ENCODE measurements at places on chromosomes 3 and 15. TPM values are rescaled to one million over a fixed set of nuclear protein-coding genes. Genes with fewer than 3 reads are reported as not detected.

- DNase-seq: no peak
Measured at GRCh38 chr3:114690911-114691310, 397.1 kb downstream of the TIGIT start.

DNA sequence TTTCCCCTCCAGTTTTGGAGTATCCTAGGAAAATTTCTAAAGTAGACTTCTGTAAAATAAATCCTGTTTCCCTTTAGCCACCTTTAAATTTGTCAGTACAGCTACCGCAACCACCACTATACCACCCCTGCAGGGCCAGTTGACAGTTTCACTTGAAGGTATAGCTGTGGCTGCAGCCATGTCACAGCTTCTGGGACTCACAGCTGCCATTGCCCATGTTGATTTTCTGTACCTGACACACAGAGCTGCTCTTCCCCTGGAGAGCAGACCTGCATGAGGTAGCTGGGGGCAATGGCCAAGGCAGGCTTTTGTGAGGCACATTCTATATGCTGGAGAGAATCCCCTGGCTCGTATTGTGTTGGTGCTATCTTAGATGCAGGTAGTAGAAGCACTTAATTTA lies 345.4 kb downstream of the LRTM1 start:
- no peak for DNase-seq

The GLDN gene
- not detected for total RNA-seq

DNA sequence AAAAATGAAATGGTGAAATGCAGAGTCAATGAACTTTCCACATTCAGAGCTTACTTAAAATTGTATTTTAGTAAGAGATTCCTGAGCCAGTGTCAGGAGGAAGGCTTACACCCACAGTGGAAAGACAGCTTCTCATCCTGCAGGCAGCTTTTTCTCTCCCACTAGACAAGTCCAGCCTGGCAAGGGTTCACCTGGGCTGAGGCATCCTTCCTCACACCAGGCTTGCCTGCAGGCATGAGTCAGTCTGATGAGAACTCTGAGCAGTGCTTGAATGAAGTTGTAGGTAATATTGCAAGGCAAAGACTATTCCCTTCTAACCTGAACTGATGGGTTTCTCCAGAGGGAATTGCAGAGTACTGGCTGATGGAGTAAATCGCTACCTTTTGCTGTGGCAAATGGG lies 3.1 kb downstream of the CCR4 start:
- no peak for DNase-seq

GRCh38 chr15:73716417-73716816 lies 32.2 kb downstream of the CD276 start:
- DNase-seq: no peak

The FOXB1 gene
- not detected for total RNA-seq

DNA sequence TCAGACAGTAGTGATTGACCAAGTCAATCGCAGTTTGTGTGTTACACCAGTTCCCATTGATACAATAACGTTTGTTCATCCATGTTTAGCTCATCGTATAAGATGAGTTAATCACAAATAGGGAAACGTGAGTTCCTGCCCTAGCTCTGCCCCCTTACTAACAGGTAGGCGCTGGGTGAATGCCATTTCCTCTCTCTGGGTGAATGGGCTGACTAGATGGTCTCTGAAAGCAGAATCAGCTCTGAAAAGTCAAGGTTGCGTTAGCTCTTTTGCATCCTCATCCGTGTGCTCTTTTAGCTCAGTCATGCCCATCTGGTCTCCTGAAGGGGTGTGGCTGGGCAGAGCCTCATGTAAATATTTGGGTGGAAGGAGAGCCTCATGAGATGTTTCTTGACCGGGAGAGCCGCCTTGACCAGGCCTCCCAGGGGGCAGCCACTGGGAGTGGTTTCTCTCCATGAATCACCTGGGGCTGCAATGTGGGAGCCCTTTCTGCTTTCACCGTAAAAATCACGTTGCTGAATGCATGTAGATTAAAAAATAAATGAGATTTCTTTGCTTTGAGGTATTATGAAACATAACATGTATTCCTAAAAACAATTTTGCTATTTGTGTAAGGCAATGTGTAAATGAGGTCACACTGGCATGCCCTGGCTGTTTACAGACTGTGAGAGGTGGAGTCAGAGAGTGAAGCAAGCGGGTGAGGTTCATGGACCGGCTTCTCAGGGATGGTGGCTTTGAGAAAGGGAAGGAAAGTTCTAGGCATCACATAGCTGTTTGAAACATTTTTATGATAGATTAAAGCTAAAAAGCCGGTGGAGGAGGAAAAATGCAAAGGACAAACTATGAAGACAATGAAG lies 108.4 kb upstream of the RASGRP1 start:
- DNase-seq: peak; percentile 97

GRCh38 chr3:151166161-151166560 lies 36.9 kb downstream of the GPR171 start:
- DNase-seq: peak; percentile 47

- no peak for DNase-seq
Measured at GRCh38 chr3:108130701-108131474, 40.1 kb upstream of the CD47 start.

The NEDD4 gene
- 3.0 TPM for total RNA-seq

DNA sequence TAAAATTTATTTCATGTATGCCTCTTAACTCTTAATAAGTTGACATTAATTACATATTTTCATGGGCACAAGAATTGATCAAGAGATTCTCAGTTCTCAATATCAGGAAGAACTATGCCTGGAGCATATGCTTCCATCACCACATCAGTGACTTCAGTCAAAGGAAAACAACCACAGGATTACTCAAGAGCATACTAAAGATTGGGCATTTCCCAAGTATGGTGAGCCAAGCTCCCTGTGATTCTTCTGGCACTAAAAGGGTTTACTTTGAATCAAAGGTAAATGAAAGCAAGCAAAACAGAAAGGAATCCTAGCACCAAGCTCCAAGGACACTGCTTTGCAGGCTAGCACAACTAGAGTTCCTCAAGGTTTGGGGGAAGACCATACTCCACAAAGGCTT lies 44.6 kb downstream of the FMN1 start:
- DNase-seq: no peak

The LRTM1 gene
- total RNA-seq: not detected

- no peak for DNase-seq
Measured at GRCh38 chr3:186189492-186189891, 80.6 kb upstream of the ETV5 start.

- DNase-seq: no peak
Measured at GRCh38 chr3:195823280-195823679, 11.6 kb upstream of the MUC4 start.

The GP9 gene
- total RNA-seq: not detected

- DNase-seq: peak; percentile 77
Measured at GRCh38 chr3:31695280-31696008, 162.7 kb downstream of the STT3B start.

DNA sequence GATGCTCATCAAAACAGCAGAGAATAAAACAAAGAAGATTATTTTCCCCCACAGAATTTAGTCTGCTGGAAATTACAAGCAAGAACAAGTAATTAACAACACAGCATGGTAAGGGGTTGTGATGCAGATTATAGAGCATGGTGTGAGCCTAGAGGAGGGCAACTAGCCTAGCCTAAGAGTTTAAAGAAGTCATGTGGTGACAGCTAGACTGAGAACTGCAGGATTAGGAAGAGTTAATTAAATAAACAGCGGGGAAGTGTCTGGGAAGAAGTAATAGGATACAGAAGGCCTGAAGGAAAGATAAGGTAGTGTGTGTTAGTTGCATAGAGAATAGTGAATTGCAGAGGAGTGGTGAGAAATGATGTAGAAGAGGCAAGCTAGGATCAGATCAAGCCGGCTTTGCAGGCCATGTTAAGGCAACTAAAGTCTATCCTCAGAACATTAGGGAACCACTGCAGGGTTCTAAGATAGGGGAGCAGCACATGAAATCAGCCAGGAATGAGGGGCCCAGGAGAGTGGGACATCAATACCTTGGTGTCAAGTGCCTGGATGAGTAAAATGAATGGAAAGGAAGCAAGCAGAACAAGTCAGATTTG lies 11.9 kb upstream of the PKM start:
- no peak for DNase-seq

The VIPR1 gene
- total RNA-seq: 0.41 TPM

DNA sequence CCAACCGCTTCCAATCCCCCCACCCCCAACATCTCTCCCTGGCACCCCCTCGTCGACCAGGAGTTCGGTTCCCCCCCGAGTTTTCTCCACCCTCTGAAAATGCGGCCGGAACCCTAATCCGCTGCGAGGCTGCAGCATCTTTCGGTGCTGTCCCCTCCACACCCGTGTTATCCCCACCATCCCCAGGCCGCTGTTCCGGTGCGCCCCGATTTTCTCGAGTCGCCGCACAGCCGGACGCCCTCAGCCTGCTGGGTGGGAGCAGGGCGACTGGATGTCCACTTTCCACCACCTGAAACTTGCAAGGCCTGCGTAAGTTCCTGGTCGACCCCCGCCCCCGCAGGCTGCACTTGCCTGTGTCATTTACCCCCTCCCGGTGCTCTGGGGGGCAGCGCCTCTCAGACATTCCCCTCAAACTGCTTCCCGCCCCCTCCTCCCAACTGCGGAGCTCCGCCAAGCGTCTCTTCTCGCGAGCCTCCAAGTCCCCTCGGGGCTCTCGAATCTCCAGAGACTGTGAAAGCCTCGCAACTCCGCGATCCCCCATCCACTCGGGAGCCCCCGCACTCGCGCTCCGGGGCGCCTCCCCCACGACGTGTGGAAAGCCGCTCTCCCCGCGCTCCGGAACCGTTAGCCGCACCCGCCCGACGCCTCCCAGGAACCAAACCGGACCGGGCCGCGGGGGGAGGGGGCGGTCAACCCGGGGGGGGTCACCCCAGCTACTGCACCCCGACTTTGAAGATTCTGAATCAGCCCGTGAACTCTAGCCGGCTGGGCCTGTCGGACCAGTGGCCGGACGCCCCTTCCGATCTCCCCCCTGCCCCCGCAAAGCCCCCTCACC lies 566 bp downstream of the ETV5 start:
- DNase-seq: peak; percentile 95

The ERICH6 gene
- not detected for total RNA-seq

- no peak for DNase-seq
Measured at GRCh38 chr3:27081566-27081965, 287.6 kb downstream of the NEK10 start.

DNA sequence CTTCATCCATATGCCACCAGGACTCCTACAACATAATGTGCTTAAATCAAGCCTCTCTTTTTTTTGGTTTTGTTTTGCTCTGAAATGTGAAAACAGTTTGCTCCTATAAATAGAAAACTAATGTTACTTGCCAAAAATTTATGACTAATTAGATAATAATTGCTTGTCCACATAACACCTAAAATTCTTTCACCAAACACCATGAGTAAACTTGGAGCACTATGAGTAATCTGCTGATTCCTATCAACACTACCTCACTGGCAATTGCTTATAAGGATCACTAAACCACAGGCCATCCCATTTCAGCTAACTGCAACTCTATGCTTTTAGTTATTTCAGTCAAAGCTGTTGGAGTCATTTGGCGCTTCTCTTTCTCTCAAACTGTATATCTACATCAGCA lies 252.7 kb downstream of the EPHA3 start:
- DNase-seq: no peak

DNA sequence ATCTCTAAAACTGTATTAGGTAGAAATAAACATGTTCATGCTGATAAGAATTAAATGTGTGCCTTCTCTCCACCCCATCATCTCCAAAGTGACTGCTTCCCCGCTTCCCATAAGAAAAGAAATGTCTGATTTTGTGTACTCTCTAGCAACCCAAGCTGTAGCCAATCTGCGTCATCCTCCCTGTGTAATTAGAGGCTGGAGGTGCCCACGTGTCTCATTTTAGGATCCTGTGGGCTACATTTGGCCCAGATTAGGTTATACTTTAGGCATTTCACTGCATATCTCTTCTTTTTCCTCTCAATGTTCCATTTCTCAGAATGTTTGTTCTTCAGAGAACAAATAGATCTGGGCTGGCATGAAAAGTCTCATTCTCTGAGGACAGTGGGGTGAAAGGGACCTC lies 19.3 kb upstream of the ZNF148 start:
- DNase-seq: no peak

- peak; percentile 88 for DNase-seq
Measured at GRCh38 chr3:44477312-44478030, at the start of gene ZNF445. TSS of gene ZNF445 (minus strand) at chr3:44477670. CDS start at chr3:44455549, 22,121 bp downstream.

The COL7A1 gene
- 0.78 TPM for total RNA-seq

DNA sequence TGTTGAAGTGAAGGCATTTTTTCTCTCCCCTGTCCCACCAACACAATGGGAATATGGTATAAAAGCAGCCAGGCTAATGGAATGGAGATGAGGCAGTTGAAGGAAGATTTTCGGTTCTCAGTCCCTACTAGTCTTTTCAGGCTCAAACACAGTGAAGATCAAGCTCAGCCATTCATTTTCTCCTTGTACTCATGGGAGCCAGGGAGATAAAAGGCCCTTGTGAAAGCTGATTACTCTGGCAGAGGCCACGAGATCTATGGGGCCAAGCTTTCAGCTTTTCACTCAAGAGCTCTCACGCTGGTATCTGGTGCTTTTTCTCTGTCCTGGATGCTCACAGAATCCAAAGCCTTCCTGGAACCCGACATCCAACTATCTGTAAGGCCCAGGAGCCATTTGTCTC lies 14.5 kb upstream of the FAN1 start:
- no peak for DNase-seq

- no peak for DNase-seq
Measured at GRCh38 chr15:77412972-77413698, 6.8 kb downstream of the PEAK1 start.

GRCh38 chr3:179565496-179565895 lies 2.8 kb downstream of the ACTL6A start:
- peak; percentile 68 for DNase-seq

DNA sequence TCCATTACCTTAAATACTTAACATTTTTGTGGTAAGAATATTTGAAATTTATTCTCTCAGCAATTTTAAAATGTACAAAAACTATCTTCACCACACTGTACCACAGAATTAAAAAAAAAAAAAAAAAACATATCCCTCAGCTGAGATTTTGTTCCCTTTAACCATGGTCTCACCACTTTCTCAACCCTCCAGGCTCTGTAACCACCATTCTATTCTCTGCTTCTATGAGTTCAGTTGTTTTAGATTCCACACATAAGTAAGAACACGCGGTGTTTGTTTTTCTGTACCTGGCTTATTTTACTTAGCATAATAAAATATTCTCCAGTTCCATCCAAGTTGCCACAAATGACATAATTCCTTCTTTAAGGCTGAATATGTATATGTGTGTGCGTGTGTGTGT lies 41.5 kb downstream of the CSNK1G1 start:
- DNase-seq: no peak

DNA sequence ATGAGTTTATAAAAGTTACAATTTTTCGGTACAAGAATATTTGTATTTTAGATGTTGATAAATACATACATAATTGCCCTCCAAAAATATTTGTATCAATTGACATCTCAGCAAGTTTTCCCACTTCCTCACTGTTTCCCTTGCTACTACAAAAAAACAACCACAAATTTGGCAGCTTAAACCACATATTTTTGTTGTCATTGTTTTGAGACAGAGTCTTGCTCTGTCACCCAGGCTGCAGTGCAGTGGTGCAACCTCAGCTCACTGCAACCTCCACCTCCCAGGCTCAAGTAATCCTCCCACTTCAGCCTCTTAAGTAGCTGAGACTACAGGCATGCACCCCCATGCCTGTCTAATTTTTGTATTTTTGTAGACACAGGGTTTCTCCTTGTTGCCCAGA lies 162.8 kb upstream of the RARB start:
- no peak for DNase-seq

- DNase-seq: no peak
Measured at GRCh38 chr15:74040109-74040850, 42.1 kb downstream of the GOLGA6A start.
